M059J (cell line): ENCODE measurements at places on chromosomes 12 and 14.

DNA sequence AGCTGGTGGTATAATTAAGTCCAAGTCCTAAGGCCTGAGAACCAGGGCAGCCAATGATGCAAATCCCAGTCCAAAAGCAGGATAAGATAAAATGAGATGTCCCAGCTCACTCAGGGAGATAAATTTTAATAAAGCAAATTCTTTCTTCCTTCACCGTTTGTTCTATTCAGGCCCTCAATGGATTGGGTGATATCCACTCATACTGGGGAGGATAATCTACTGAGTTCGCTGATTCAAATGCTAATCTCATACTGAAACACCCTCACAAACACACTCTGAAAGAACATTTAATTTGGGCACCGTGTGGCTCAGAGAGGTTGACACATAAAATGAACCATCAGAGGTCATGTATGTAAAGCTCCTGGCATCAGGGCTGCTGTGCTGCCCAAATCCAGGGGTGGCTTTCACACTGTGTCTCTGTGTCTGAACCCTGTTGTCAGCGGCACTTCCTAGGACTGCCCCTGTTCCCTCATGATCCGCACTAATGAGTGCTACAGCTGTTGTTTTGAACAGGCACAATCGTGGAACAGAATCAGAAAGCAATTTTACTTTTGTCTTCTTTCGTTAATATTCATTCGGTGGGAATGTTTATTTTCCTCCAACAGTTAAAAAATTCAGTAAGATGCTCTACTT, 428.5 kb upstream of the FBXO33 start:
- no peak for DNase-seq

- DNase-seq = no peak
Measured at GRCh38 chr14:78325911-78326310, 155.7 kb downstream of the NRXN3 start.

- DNase-seq = no peak
Measured at GRCh38 chr14:68949601-68949965, 29.5 kb downstream of the ACTN1 start.

GRCh38 chr12:101819467-101819866, 11.3 kb downstream of the GNPTAB start:
- DNase-seq = no peak

DNA sequence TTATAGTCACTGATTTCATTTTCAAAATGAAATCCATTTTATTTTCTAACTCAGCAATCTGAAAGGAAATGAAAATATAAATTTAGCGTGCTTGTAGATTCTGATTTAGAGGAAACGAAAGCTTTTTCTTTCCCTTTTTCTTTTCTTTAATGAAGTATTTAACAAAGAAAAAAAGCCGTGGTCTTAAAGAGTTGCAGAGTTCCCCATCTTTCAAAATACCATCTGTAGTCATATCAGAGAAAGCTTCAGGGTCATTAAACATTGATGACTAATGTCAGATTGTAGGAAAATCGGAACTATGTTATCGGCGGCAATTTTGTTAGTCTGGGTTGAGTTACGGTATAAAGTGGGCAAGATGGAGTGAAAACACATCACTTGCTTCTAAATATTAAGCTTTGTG, 32.3 kb downstream of the DRAM1 start:
- no peak for DNase-seq

- DNase-seq = no peak
Measured at GRCh38 chr14:78829274-78829673, 659.1 kb downstream of the NRXN3 start.

- peak; percentile 32 for DNase-seq
Measured at GRCh38 chr12:48004053-48004941, at the start of gene COL2A1. TSS of gene COL2A1 (minus strand) at chr12:48004476. CDS start at chr12:48004321, 155 bp downstream.

GRCh38 chr14:74524076-74524811, 30.7 kb downstream of the ISCA2 start:
- DNase-seq = no peak

GRCh38 chr12:79737875-79738718, 47.3 kb upstream of the PAWR start:
- DNase-seq = peak; percentile 65

DNA sequence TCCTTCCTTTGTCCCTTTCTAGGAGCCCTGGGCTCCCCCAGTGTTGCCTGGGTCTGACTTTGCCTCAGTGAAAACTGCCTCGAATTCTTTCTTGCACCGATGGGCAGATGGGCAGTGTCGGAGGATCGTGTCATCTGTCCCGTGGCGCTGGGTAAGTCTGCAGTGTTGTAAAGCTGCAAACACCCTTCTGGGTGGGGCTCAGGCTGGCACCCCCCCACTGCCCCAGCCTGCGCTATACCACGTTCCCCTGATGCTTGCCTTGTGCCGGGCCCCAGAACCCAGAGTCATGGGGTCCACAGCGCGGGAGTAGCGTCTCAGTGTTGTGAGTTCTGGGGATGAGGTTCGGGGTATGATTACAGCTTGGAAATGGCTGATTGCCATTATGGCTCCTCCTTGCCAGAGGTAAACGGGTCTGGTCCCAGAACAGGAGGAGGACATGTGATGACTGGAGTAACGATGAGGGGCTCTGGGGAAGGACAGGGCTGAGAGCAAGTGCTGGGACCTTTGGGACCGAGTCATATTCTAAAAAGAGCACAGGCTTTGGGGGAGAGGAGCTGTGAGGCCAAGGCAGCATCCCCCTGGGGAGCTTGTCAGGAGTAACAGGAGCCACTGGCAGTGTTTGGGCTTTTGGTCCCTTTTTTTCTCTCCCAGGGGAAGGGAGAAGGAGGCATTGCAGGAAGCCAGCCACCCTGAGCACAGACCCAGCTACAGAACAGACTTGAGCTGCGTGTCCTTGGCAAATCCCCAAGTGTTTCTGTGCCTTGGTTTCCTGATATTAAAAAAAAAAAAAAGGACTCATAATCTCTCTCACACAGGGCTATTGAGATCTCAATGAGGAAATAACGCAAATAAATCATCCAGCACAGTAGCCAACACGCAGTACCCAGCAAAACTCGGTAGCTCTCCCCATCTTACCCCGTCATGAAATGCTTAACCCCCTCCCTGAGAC, 4.3 kb downstream of the RTL1 start:
- no peak for DNase-seq

DNA sequence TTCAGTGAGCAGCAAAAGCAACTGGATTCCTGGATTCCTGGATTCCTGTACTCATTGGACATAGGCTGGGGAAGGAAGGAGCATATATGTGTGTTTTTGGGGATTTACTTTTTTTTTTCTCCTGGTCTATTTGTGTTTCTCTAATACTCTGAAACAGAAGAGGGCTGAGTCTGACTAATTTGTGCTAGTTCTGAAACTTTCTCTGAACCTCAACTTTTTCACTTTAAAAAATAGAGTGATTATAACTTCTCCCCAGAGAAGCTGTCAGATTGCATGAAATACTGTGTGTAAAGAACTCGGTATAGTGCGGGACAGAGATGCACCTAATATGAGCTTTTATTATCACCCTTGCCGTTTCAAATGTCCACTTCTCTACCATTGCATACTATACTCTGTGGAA, 529.5 kb downstream of the TMTC2 start:
- DNase-seq = no peak

GRCh38 chr14:95431199-95432143, 85.0 kb downstream of the SYNE3 start:
- no peak for DNase-seq

GRCh38 chr12:118371321-118372282, 1.1 kb downstream of the TAOK3 start:
- peak; percentile 24 for DNase-seq

DNA sequence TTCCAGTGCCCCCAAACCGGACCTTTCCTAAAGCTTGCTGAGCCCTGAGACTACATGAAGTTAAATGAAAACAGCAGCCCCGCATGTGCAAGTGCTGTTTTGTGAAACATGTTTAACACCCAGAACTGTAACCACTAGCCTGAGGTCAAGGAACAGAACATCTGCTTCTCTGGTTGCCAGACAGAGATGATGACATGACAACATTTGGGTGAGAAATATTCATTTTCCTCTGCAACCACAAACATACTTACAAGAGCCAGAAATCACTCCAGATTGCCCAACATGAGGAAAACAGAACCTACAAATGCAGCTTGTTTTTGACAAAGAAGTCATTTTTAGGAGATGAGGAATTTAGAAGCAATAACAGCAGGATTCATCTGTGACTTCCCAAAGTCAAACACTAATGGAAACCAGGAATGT, 110.4 kb downstream of the BCAT1 start:
- peak; percentile 30 for DNase-seq

- peak; percentile 73 for DNase-seq
Measured at GRCh38 chr14:31934767-31935266, 142.3 kb upstream of the ARHGAP5 start.

- DNase-seq = no peak
Measured at GRCh38 chr12:109538191-109538863, 35.0 kb downstream of the MMAB start.

DNA sequence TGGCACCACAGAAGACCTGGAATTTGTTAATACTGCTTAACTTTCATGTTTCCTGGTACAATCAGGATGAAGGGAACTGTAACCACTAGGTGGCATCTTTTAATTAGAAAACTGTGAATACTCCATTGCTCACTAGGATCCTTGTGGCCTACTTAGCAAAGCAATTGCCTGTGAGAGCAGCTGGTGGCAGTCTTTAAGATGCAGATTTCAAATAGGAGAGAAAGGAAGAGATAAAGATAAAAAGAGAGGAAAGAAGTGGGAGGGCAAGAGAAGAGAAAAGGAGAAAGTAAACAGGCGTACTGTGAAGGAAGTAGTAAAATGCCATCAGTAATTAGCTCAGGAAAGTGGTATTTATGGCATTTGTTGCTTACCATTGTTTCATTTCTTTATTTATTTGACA, 114.5 kb downstream of the RAD51B start:
- DNase-seq = peak; percentile 79

DNA sequence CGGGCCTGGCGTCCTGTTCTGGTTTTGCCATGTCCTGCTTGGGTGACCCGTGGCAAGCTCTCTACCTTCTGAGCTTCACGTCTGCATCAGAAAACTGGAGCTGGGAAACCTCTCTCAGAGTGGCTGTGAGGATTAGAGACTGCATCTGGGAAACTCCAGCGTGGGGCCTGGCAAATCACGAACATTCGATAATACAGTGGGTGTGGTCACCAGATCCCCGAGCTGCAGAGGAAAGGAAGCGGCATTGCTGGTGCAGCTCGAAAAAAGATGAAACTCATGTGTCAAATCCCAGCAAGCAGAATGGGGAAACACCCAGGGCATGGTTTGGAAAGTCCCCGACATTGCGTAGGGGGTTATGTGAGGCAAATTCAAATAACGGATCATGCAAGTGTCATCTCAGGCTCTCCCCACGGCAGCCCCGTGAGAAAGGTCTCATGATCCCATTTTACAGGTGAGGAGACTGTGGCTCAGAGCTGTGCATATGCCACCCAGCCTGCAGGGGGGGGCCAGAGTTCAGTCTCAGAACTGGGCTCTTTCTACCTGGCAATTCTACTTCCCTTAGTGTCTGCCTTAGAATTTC, 98.1 kb upstream of the VRK1 start:
- no peak for DNase-seq

DNA sequence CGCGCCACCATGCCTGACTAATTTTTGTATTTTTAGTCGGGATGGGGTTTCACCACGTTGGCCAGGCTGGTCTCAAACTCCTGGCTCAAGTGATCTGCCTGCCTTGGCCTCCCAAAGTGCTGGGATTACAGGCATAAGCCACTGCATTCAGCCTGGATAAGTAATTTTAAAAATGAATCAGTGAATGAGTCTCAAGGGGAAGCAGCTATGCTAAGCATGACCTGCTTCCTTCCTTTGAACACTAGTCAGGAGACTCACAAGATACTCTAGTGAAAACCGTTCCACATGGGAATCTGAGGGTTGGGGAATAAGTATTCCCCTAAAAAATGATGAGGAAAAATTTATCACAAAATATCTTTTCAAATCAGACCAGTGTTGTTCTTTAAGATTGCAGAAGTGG, 10.7 kb upstream of the FAM234B start:
- DNase-seq = no peak

DNA sequence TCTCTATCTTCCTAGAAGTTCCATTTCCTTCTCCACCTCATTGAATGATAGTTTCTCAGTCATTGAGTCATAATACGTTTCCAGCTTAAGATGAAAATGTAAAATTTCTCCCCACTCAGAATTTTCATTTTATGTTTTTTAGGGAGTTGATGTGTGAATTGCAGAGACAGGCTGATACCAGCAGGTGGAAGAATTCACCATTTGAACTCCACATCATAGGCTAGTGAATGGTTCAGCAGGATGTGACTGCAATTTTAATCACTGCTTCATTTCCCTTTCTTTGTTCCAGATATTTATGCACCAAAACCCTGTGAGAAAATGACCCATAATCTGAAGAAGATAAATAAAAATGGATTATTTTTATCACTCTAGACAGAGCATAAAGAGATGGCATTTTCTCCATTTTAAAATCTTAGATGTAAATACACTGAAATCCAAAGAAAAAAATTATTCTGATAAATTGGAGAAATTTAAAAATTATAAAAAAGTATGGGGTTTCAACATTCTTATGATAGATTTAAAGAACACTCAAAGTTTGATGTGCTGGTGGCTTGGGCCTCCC, 10.6 kb upstream of the PYGL start:
- DNase-seq = peak; percentile 73

DNA sequence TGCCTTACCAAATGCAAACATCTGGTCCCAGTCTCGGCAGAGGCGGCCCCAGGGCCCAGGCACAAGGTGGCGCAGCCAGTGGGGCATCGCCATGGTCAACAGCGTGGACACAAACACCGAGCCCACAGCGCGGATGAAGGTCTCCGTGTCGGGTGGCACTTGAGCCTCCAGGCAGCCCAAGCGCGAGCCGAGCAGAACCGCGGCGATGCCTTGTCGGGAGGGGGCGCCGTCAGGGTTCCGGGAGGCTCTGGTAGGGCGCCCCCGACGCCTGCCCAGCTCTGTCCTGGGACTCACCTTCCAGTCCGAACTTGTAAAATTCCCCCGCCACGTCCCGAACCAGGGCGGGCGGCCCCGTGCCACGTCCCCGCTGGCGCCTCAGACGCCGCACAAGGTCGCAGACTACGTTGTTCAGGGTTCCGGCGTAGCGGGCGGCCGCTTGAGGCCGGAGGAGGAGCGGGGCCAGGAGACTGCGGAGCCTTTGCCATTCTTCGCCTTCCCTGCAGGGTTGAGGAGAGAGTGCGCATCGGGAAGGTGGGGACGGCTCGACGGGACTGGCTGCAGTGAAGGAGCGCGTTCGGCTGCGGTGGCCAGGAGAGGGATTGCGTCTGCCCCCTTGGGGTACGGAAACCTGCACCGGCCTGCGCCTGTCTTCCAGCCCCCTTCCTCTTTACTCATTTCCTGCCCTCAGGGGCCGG, 1.7 kb downstream of the CYP27B1 start:
- peak; percentile 67 for DNase-seq

DNA sequence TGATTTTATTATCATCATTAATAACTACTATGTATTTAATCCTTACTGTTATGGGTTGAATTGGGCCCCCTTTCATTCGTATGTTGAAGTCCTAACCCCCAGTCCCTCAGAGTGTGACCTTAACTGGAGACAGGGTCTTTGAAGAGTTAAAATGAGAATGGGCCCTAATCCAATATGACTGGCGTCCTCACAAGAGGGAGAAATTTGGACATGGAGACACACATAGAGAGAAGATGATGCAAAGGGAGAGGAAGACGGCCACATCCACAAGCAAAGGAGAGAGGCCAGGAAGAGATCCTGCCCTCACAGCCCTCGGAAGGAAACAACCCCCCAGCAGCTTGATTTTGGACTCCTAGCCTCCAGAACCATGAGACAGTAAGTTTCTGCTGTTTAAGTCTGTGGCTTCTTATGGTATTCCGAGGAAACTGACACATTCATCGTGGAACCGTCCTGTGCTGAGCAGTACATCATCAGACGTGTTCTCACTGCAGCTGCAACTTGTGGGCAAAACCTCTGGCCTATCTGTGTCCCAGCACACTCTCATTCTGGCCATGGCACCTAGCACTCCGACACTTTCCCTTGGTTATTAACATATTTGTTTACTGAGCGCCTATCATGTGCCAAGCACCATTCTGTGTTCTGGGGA, 127.6 kb downstream of the SLC38A6 start:
- no peak for DNase-seq
